ENCODE measurements at places on chromosomes 6 and 20.

DNA sequence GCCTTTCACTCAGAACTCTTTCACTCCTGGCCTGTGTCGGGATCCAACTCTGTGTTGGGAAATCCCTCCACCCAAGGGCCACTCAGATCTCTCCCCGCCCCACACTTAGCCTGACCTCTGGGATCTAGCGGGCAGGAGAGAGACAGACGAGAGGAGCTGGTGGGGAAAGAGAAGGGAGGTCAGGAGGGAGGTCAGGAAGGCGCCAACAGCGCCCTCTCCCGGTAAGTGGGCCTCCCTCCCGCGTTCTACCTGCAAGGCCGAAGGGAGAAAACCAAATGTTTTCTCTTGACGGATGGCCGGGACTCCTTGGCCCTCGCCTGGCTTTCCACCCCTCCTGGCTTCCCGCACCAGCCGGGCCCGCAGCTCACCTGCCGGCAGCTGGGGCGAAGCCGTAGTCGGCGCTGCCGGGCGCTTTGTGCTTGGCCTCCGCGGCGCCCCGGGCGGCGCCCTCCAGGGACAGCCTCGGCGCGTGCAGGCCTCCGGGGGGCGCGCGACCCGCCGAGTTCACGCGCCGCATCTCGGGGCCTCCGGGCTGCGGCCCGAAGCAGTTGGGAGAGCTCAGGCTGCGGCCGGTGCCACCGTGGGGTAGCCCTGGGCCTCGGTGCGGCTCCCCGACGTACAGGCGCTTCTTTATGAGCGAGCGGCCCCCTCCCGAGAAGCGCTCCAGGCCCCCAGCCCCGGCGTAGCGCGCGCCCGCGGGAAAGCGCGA lies 38.2 kb downstream of the C6orf132 start:
- DNase-seq = no peak

DNA sequence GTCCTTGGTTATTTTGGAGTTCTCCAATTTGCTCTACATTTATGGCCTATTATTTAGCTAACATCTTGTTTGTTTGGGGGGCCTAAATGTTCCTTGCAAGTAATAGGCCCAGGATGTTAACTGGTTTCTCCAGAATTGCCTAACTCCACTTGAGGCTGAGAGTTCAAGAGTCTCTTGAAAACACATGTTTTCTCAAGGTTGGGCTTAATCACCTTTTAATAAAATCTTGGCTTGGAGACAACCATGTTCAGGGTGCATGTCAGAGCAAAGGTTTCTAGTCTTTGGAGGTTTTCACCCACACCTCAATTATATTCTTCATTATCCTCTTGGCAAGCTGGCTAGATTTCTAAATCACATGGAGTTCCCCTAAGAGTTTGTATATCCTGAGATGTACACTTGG lies 54.2 kb downstream of the KLHL31 start:
- DNase-seq = no peak

- no peak for DNase-seq
Observed at GRCh38 chr20:50837532-50838321, 42.9 kb downstream of the BCAS4 start.

DNA sequence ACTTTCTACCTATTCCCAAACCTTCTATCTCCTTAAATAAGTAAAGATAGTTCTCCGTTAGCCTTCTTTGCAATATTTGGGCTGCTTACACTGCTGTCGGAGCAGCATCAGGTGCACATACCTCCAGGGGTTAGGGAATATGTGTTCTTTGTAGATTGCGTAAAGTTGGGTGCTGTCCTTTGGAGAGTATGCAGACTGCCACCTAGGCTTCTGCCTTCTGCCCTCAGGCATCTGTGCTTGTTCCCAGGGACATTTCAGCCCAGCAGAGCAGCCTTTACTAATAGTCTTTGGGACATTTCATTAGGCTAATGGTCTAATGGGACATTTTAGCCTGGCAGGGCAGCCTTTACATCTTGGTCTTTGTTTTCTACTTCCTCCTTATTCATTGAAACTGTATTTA lies 260.6 kb downstream of the TPBG start:
- DNase-seq = no peak

DNA sequence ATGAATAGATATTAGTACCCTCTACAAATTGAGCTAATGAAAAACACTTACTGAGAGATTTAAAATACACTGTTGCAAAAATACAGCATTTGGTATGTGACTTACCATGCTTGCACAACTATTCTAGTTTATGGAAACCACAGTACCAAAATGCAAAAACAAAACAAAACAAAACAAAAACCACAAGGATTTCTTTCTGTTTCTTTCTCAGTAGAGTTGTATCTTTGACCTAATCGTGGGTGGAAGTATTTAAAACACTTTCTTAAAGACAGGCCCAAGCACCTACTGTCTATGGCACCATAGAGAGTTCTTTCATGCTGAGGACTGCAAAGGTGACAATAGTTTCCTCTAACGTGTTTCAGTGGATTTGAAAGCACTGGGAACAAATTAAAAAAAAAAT lies 95.3 kb upstream of the C6orf118 start:
- no peak for DNase-seq
